ENCODE measurements at places on chromosomes 11 and 22.

- no peak for DNase-seq
Measured at GRCh38 chr11:10674911-10675440, 18.6 kb downstream of the IRAG1 start.

- DNase-seq = no peak
Measured at GRCh38 chr11:17811352-17811751, 76.8 kb downstream of the KCNC1 start.

GRCh38 chr11:94794287-94795168 lies 26.4 kb downstream of the AMOTL1 start:
- no peak for DNase-seq

DNA sequence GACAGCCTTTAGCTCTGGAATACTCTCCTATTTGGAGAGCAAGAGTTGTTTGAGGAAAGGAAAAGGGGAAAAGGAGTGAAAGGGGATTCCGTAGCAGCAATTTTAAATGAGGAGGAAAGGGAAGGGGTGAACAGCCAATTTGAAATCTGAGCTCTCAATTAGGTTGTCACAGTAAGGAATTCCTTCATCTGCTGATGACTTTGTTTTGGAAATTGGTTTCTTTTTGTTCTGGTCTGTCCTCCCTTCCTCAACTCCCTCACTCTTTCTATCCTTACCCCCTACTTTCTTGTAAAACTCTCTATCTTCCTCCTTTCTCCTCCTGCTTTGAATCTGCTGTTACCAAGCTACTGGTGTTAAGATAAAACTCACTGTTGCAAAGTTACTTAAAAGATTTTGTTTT lies 1155.6 kb downstream of the DLG2 start:
- DNase-seq = no peak

DNA sequence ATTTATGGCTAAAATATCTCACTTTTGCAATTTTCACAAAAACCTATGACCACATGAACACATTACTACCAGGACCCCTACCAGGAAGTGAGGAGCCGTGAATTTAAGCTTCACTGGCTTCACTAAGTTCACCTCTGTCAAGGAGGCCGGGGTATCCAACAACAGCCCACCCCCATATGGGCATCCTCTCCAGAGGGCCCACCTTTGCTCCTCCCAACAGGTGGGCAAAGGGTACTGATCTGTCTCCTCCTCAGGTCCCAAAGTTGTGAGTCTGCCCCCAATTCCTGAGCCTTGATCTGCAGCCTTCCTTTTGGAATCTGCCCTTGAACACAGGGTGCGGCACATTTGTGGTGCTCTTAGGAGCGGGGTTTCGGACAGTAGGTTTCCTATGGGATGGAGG lies 66.9 kb downstream of the OTOG start:
- DNase-seq = no peak

DNA sequence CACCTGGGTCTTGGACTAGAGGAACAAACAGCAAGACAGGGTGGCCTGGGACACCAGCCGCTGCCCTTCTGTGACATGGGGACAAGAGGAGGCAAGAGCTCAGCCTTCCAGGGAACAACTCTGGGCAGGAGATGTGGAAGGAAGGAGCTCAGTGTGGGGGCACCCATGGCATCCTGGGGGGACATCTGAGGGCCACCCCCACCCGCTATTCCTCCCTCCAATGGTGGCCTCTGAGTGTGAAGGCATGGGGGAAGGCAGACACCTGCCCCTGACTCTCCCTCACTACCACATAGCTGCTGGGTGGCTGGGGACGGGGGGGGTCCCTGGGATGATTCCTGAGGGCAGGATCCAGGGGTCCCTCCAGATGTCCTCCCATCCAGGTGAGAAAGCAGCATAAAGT lies 4.5 kb downstream of the APOBEC3B start:
- DNase-seq = no peak

GRCh38 chr22:49948958-49949913 lies 11.3 kb upstream of the PIM3 start:
- DNase-seq = no peak

DNA sequence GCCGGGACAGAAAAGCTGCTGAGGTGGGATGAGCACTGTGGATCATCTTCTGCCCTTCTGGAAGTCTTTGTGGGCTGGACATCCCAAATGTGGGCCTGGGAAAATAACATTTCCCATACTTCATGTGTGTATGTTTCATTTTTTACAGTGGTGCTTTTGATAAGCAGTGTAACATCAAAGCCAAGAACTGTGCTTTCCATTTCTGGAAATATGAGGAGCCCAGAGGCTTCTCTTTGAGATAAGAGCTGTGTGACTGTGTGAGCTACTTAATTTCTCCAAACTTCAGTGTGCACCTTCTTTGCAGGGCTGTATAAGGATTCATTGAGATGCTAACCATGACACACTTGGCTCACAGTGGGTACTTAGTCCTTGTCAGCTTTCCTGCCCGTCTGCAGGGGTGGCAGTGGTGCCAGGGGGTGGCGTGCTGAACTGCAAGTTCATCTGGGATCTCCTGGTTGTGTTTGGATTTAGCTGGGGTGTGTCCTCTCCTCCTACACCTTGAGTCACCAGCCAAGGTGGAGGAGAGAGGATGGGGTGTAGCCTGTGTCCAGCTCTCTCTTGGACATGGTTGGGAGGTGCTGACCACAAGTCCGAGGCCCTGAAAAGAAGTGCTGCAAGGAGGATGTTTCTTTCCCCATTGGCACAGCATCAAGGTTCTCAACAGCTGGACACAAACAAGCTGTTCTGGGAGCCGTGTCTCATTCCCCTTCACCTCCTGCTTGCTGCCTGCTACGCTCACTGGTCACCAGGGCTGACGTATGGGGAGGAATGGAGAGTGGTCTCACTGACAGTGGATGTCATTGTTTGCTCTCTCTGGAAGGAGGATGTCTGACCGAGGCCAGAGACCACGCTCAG lies 139.4 kb downstream of the TEAD1 start:
- DNase-seq = no peak

DNA sequence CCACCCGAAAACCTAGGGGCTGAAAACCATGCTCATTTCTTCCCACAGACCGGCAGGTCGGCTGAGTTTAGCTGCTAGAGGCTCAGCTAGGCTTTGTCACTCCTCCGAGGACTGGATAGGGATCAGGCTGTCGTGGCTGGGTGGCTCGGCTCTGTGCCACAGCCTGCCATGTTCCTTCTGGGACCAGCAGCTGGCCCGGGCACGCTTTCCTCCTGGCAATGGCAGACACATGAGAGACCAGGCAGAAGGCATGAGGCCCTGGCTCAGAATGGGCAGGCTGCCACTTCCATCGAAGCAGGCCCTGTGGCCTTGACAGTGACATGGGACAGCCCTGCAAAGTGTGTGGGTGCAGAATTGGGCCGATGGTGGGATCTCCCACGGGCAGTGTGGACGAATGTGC lies 20.9 kb downstream of the PARVG start:
- DNase-seq = no peak

DNA sequence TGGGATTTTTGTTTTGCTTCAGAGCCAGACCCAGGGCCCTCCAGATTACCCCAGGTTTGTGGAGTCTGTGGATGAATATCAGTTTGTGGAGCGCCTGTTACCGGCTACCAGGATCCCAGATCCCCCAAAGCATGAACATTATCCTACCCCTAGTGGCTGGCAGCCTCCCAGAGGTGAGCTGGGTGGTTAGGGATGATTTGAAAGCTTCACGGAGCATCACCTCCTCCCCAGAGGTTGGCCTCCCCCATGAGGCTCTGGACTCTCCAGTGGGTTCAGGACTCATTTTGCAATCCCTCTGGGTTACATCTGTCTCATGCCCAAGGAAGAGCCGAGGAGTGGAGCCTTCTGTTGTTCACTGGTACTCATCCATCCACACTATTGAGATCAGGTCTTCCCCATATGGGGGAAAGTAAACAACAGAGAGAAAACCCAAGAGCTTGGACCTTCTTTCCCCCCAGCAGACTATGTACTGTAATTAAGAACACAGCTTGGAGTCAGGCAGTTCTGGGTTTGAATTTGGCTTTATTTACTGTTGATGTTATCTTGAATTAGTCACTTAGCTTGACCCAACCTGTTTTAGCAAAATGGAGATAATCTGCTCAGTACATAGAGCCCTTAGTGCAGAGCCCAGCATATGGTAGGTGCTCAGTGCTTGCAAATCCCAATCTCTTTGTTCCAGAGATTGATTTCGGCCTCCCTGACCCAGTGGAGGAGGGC lies 2.5 kb downstream of the MRPL49 start:
- DNase-seq = no peak

DNA sequence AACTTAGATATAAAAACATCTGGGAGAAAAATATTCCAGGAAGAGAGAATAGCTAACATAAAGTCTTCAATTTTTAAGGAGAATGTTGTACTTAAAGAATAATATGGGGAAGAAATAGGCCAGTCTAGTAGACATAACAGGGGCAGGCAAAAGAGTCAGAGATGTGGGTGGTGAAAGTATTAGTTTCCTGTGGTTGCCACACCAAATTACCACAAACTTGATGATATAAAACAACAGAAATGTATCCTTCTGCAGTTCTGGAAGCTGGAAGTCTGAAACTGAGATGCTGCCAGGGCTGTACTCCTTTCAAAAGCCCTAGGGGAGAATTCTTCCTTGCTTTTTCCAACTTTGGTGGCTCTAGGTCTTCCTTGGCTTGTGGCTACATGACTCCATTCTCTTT lies 1309.7 kb downstream of the LRRC4C start:
- no peak for DNase-seq

DNA sequence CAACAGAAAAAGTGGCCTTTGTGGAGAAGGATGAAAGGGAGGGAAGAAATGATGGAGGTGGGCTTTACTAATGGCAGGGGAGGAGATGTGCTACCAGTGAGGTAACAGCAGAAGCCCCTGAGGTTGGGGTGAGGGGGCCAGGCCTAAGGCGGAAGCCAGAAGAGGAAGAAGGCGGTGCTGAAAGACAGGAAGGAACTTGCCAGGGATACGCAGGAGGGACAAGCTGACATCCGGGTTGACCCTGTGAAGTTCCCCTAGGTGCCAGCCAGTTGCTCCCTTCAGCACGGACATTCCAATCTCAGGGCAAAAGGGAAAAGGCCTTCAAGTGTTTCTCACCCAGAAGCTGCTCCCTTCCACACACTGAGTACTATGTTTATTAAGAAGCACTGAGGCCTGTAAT lies 2.3 kb upstream of the TIRAP start:
- no peak for DNase-seq

Data from NCI-H2171 (cell line).